ENCODE measurements at places on chromosomes 13 and 19.
A peak's percentile ranks its signal among the peaks of the same experiment; 100 is the strongest.

GRCh38 chr19:55486971-55487923 is 989 bp upstream of the SSC5D start:
- peak; percentile 60 for DNase-seq

GRCh38 chr19:18063463-18063862 is 23.3 kb downstream of the IL12RB1 start:
- peak; percentile 44 for DNase-seq

DNA sequence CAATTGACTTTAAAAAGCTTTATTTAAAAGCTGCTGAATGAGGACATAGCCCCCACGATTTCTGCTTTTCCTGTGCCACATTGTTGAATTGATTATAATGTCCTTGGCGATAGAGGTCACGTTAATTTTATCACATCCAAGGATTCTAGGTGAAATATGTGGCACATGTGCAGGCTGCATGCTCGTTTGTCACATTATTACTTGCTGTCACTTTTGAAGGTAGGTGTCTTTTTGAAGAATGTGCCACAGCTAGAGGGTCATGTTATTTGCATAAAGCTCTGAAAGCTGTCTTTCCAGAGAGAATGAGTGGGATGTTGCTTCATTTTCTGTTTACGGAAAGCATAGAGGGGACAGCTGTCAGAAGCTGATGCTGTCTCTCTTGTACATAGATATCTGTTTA is 927.6 kb upstream of the ATXN8OS start:
- DNase-seq = no peak

DNA sequence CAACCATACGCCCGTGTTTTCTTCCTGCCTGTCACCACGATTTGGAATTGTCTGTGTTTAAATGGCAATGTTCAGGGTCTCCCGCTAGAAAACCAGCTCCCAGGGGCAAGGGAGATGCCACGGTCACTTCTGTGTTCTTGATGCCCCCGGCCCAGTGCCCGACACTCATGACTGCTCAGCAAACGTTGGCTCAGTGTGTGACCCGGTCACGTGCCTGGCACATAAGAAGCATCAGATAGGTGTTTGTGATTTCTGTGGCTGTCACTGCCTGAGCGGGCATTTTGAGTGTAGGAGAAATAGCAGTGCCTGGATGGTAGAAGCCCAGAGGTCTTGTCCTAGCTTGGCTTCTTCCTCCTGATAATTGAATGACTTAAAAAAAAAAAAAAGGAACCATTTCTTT is 15.5 kb downstream of the HDGFL2 start:
- DNase-seq = no peak

GRCh38 chr13:75960538-75960994 is 324.4 kb downstream of the LMO7 start:
- DNase-seq = no peak

DNA sequence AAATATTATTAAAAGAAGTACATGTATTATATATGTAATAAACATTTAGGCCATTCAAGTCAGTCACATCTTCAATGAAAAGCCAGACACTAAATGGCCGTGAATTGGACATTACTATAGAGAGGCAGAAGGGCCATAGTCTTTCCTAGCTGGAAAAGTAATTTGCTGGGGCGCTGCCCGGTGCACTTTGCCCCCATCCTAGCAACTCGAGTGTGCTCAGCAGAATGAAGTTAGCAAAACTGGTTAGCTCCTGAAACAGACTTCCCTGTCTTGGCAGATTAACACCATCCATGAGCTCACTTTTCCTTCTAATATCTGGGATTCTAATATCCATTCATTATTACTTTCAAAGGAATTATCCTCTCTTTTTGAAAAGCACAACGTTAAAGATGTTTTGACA is 2.8 kb upstream of the SPRYD7 start:
- no peak for DNase-seq

- DNase-seq = no peak
These were observed 23.2 kb upstream of the GTF3A start for GRCh38 chr13:27401210-27401609.

DNA sequence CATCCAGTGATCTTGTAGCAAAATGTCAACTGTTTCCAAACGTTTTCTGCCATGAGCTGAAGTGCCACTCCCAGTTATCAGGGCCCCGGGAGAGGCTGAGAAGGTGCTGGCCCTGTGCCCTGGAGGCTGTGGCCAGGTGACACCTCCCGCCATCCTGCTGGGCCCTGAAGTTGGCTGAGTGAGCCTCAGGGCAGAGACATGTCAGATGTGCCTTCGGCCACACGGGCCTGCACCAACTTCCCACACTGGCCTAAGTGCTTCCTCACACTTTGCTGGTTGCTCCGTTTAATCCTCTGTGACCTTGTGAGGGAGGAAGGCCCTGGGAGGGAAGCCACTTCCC is 4.8 kb downstream of the ADPRHL1 start:
- no peak for DNase-seq

GRCh38 chr19:30430206-30430734 is 58.1 kb downstream of the ZNF536 start:
- DNase-seq = no peak

Measured in stimulated activated CD4-positive, alpha-beta T cell treated with anti-CD3 and anti-CD28 coated beads, Interleukin-2, amount 100 ng/mL, for 24 hours (primary cell).